ENCODE measurements at places on chromosomes 16 and 17. TPM values are rescaled to one million over a fixed set of nuclear protein-coding genes. Genes with fewer than 3 reads are reported as not detected.

ESRP2 gene
- total RNA-seq, result under 0.01 TPM

CTF1 gene
- 0.56 TPM for total RNA-seq

C16orf82 gene
- total RNA-seq, result not detected

METTL2A gene
- 28.9 TPM for total RNA-seq

TRIM25 gene
- 25.5 TPM for total RNA-seq

TPSAB1 gene
- total RNA-seq, result not detected

PRR11 gene
- 8.6 TPM for total RNA-seq

RNF112 gene
- 2.5 TPM for total RNA-seq

KRT17 gene
- 2.5 TPM for total RNA-seq

DHX38 gene
- total RNA-seq, result 49.6 TPM

HASPIN gene
- 3.9 TPM for total RNA-seq

All from IMR-90 (cell line).